Frontal cortex (tissue), 4 donors: ENCODE measurements at places on chromosomes 3 and 15. TPM values are rescaled to one million over a fixed set of nuclear protein-coding genes. Genes with fewer than 3 reads are reported as not detected.

Gene CHRNA5
- total RNA-seq = 11.4 TPM

Gene SMCO1
- total RNA-seq = not detected

Gene AGBL1
- total RNA-seq = 1.2 TPM

Gene CHAC1
- 2.9 TPM for total RNA-seq

Gene BCL2A1
- total RNA-seq = 0.82 TPM

Gene GOLGA8R
- total RNA-seq = 0.82 TPM

Gene LDHAL6B
- not detected for total RNA-seq
